ENCODE measurements at places on chromosomes 5 and 9.

GRCh38 chr5:67476531-67476930 lies 279.9 kb upstream of the CD180 start:
- no peak for DNase-seq

GRCh38 chr5:142584891-142585290 lies 101.0 kb downstream of the FGF1 start:
- no peak for DNase-seq

- DNase-seq = no peak
These were observed 57.8 kb upstream of the HSPA9 start for GRCh38 chr5:138632900-138633489.

- no peak for DNase-seq
These were observed 264.1 kb downstream of the CD180 start for GRCh38 chr5:66932457-66932856.

- no peak for DNase-seq
These were observed 125.3 kb upstream of the RFX3 start for GRCh38 chr9:3650994-3651622.

DNA sequence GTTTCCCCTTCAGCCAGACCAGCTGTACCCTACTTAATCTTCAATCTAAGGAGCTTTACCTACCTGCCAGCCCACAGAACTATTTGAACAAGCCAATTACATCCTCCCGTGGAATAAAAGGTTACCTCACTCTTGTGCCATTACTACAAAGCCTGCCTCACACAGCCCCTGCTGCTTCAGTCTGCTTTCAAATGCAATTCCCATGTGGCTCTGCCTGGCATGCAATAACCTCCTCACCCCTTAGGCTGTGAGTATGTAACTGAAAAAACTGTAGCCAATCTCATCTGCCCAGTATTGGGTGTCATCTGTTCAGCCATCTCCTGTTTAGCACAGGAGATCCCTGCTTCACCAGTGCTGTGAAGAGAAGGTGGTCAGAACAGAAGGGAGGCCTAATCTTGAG lies 6.1 kb upstream of the GCNT1 start:
- no peak for DNase-seq

GRCh38 chr9:122332644-122333043 lies 38.2 kb upstream of the PTGS1 start:
- no peak for DNase-seq

GRCh38 chr5:116773926-116774325 lies 199.3 kb upstream of the SEMA6A start:
- no peak for DNase-seq

- DNase-seq = no peak
These were observed 38.3 kb upstream of the TIFAB start for GRCh38 chr5:135490245-135491037.

DNA sequence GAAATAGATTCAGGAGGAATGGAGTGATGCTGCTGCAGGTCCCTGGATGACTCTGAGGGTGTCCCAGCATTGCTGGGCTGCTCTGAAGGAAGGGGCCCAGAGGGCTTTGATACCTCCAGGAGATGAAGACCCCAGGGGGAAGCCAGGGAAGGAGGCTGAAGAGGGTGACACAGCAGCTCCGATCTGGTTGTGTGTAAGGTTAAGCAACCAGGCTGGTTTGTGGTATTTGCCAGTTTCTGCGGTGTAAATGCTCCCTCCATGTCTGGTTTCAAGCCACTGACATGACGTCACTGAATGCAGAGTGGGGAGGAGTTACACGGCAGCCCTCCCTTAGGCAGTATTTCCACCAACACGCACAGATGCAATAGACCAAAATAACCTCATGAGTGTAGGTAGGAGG lies 40.0 kb upstream of the ORM1 start:
- no peak for DNase-seq

- no peak for DNase-seq
These were observed 10.4 kb upstream of the CEL start for GRCh38 chr9:133051281-133051900.

DNA sequence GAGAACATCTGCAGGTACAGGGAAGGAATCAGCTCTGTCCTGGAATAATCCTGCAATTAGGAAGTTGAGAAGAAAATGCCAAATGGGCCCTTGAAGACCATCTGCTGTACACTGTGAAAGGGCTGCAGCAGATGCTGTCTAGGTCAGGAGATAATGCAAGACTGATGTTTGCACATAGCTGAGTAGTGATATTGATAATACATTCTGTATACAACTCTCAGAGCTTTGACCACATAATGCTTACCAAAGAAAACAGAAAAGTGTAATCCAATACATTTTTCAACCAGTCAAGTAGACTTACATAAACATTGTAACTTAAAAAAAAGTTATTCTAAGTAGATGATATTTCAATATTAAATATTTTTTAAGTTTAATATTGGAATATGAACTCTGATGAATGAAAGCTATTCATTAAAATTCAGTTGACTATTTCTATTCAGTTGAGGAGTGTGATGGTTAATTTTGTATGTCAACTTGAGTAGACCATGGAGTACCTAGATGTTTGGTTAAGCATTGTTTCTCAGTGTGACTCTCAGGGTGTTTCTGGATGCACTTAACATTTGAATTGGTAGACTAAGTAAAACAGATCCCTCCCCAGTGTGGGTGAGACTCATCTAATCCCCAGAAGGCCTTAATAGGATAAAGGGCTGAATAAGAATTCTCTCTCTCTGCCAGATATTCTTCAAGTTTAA lies 380.1 kb upstream of the PRR16 start:
- DNase-seq = no peak

DNA sequence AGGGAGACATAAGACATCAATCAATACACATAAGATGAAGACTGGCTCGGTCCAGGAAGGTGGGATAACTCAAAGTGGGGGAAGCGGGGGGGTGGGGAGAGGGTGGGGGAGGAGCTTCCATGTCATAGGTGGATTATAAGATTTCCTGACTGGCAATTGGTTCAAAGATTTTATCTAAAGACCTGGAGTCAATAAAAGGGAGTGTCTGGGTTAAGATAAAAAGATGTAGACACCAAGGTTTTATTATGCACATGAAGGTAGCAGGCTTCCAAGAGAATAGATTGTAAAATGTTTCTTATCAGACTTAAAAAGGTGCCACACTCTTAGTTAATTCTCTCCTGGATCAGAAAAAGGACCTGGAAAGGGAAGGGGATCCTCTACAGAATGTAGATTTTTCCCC lies 25.6 kb upstream of the OTULINL start:
- no peak for DNase-seq

GRCh38 chr5:65611524-65611923 lies 12.6 kb downstream of the TRIM23 start:
- DNase-seq = no peak

- no peak for DNase-seq
These were observed 510.5 kb downstream of the SEMA5A start for GRCh38 chr5:9035346-9035745.

- no peak for DNase-seq
These were observed 327.5 kb downstream of the CAAP1 start for GRCh38 chr9:26565118-26565517.

- DNase-seq = no peak
These were observed 214.9 kb downstream of the MCTP1 start for GRCh38 chr5:95069948-95070347.

DNA sequence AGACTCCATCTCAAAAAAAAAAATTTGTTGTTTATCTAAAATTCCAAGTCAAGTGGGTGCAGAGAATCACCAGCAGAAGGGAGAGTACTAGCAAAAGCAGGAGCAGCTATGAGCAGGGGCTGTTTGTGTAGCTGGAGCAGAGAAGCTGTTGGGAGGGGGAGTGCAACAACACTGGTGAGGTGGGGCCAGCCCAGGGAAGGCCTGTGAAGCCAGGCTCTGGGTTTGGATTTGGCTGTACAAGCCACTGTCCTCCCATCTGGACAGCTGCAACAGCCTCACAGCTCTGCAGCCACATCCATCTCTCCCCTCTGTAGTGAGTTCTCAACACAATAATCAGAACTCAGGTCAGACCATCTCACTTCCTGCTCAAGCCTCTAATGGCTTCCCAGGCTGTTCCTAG lies 59.4 kb downstream of the TMOD1 start:
- DNase-seq = no peak

- no peak for DNase-seq
These were observed 547.2 kb downstream of the LRRC70 start for GRCh38 chr5:63125862-63126261.

GRCh38 chr5:149387982-149388381 lies 8.9 kb upstream of the IL17B start:
- no peak for DNase-seq

GRCh38 chr5:142360051-142360498 lies 35.3 kb upstream of the SPRY4 start:
- DNase-seq = no peak

DNA sequence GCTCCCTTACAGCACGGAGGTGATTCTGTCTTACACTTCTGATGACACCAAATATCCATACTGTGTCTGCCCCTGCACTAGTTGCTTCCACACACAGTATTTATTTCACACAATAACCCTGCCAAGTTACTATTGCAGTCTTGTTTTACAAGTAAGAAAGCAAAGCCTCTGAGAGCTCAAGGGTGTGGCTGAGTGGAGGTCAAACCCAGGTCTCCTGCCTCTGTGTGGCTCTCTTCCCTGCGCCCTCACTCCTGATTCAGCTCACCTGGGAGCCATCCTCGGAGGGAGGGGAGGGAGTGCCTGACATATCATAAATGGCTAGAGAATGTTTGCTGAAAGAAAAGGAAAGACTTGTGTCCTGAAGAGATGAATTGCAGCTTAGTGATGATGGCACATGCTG lies 41.0 kb downstream of the MVB12B start:
- no peak for DNase-seq

DNA sequence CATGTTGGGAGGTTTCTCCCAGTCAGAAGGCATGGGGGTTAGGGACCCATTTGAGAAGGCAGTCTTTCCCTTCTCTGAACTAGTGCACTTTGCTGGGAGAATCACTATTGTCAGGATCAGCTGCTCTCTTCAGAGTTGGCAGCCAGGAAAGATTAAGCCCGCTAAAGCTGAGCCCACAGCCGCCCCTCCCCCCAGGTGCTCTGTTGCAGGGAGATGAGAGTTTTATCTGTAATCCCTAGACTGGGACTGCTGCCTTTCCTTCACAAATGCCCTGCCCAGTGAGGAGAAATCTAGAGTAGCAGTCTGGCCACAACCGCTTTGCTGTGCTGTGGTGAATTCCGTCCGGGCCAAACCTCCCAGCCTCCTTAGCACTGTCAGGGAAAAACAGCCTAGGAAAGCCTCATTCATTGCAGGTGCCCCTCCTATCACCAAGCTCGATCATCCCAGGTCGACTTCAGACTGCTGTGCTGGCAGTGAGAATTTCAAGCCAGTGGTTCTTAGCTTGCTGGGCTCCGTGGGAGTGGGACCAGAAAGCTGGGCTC lies 69.8 kb downstream of the CNTLN start:
- no peak for DNase-seq

GRCh38 chr9:124854822-124855221 lies 1.6 kb downstream of the WDR38 start:
- no peak for DNase-seq

DNA sequence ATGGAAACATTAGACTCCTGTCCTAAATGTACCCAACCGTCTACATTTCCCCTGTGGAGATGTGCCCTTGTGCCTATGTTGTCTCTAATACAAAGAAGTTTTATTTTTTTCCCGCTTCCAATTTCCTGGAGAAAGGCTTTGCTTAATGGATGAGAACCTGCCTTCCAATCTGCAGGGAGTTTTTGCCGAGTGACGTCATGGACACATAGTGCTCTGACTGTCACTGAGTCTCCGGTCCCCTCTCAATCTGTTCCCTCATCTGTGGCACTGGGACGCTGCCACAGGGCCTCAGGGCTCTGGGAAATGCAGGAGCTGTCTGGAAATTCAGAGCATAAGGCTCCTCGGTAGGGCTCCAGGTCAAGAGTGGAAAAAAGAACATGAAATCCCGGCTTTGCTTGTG lies 144.8 kb downstream of the PDZD2 start:
- DNase-seq = no peak

- DNase-seq = no peak
These were observed 513.6 kb downstream of the SLCO4C1 start for GRCh38 chr5:101782352-101783103.

- no peak for DNase-seq
These were observed 77.4 kb upstream of the MAST4 start for GRCh38 chr5:66518753-66519152.

GRCh38 chr5:180976518-180976917 lies 12.1 kb upstream of the BTNL3 start:
- no peak for DNase-seq

GRCh38 chr5:17314907-17315471 lies 97.6 kb downstream of the BASP1 start:
- no peak for DNase-seq

DNA sequence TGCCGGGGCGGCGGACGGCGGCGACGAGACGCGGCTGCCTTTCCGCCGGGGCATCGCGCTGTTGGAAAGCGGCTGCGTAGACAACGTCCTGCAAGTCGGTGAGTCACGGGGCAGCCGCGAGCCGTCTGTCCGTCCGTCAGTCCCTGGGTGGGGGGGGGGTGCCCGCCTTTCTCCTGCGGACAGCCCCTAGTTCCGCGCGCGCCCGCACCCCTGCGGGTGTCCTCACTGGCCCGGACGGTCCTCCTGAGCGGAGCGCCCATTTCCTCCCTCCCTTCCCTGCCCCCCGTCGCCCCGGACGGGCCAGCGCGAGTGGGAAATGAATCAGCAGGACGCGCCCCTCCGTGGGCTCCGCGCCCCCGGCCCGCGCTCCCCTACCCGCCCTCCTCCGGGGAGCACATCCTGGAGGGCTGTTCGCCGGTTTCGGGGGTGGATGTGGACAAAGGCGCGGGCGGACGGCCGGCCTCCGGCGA lies 828 bp downstream of the ZSWIM6 start:
- peak; percentile 16 for DNase-seq

- no peak for DNase-seq
These were observed 55.6 kb upstream of the COL5A1 start for GRCh38 chr9:134585746-134586706.

GRCh38 chr5:143892271-143892670 lies 80.3 kb downstream of the HMHB1 start:
- no peak for DNase-seq

DNA sequence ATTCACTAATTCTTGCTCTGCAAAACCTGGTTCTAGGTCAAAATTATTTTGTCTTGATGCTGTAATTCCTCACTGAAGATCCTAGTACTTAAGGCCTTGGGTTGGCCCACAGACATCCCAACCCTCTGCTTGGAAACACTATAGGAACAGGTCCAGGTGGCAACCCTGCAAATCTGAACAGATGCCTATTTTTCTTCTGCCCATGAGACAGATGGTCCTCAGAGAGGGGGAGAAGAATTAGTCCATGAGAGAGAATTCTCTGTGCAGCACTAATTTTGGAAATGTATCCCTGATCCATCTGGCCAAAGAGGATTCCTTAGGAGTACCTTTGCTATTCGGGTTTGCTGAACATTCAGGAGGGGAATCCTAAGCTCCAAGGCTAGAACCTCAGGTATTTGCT lies 156.3 kb downstream of the ELAVL2 start:
- DNase-seq = no peak

GRCh38 chr5:91033370-91033769 lies 349.7 kb downstream of the ARRDC3 start:
- no peak for DNase-seq

GRCh38 chr5:116076496-116076895 lies 8.3 kb upstream of the COMMD10 start:
- DNase-seq = no peak

- DNase-seq = no peak
These were observed 40.6 kb upstream of the CPLX2 start for GRCh38 chr5:175830586-175831300.

- DNase-seq = no peak
These were observed 32.8 kb downstream of the TMC1 start for GRCh38 chr9:72554221-72554641.

GRCh38 chr9:129318121-129319075 lies 140.3 kb upstream of the IER5L start:
- DNase-seq = no peak

GRCh38 chr9:99752417-99753109 lies 69.1 kb upstream of the NR4A3 start:
- no peak for DNase-seq

Data from central memory CD4-positive, alpha-beta T cell (primary cell).